ENCODE measurements at places on chromosomes 2 and 18. TPM values are rescaled to one million over a fixed set of nuclear protein-coding genes. Genes with fewer than 3 reads are reported as not detected.

- DNase-seq = no peak
These were observed 59.9 kb upstream of the STPG4 start for GRCh38 chr2:47214990-47215389.

DNA sequence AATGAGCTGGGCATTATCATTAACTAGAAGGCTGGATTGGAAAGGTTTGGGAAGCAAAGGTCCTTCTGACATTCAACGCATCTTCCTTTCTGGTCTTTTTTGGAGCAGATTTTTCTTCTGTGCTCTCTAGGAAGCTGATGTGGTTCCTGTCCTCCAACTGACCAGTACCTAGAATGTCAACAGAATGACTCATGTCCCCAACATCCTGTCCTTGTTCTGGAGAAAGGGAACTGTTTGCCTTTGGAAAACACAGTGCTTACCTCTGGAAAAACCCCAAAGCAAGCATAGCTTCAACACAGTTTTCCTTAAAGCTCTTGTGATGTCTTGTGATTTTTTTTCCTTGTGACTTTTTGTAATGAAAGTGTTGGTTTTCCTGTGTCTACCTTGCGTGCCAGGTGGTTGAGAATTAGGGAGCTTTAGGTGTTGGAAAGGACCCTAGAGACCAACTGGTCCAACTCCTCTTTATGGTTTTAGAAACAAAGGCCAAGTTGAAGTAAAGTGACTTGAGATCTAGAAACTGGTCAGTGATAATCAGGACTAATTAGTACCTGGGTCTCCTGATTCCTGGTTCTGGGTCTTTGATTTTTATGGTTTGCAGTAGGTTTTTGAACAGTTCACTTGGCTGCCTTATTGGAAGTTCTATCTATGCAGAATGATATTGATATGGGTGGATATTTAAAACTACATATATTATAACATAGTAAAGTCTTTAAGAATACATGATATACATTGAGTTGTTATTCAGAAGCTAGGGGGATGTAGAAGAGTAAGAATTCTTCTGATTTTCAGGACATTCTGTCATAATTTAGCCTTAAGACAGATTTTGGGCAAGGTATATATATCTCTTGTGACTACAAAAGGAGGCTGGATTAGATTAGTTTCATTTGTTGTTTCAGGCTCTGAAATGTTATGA, 70.5 kb downstream of the FMNL2 start:
- DNase-seq = no peak

- DNase-seq = no peak
These were observed 637 bp upstream of the SFT2D3 start for GRCh38 chr2:127700527-127701192.

DNA sequence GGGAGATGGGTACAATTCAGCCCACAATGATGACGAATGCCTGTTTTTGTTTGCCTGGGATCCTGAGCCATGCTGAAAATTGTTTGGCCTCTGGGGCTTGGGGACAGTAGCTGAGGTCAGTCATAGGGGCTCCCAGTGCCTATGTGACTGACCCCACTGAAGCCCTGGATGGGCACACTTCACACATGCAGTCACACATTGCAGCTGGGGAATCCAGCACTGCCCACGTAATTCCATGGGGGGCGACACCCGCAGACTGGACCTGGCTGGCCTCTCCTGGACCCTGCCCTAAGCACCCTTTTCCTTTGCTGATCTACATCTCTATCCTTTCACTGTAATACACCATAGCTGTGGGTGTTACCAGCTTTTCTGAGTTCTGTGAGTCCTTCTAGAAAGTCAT, 295.2 kb upstream of the HS6ST1 start:
- no peak for DNase-seq

GRCh38 chr2:127575185-127575765, 39.8 kb downstream of the MYO7B start:
- DNase-seq = peak; percentile 6

- DNase-seq = no peak
These were observed 99.4 kb downstream of the TMEM17 start for GRCh38 chr2:62406573-62407043.

LIMS4 gene
- 3.3 TPM for total RNA-seq

MRPL19 gene
- 41.6 TPM for total RNA-seq

LRRTM1 gene
- total RNA-seq = not detected

Data from activated CD4-positive, alpha-beta memory T cell treated with anti-CD3 and anti-CD28 coated beads, Interleukin-2, amount 10 ng/mL, durations not matched to agents 7 days and 5 days (primary cell).